Vein endothelial cell (primary cell): ENCODE measurements at places on chromosomes 12 and 14. TPM values are rescaled to one million over a fixed set of nuclear protein-coding genes. Genes with fewer than 3 reads are reported as not detected.

The PCED1B gene
- 0.33 and 0.38 TPM in 2 replicates for total RNA-seq

The C1S gene
- 0.48 and 0.98 TPM in 2 replicates for total RNA-seq

The HOXC13 gene
- total RNA-seq, result not detected in 2 replicates

The OR6C76 gene
- not detected in 2 replicates for total RNA-seq

The COA8 gene
- total RNA-seq, result 32.7 and 33.0 TPM in 2 replicates

The AMHR2 gene
- not detected in 2 replicates for total RNA-seq

The AVPR1A gene
- not detected in 2 replicates for total RNA-seq

The GZMB gene
- not detected in 2 replicates for total RNA-seq
